Colonic mucosa (tissue), 4 donors: ENCODE measurements at places on chromosomes 12 and 14. TPM values are rescaled to one million over a fixed set of nuclear protein-coding genes. Genes with fewer than 3 reads are reported as not detected.

Gene PELI2
- 13.9 TPM for total RNA-seq

Gene SYNDIG1L
- not detected for total RNA-seq

DNA sequence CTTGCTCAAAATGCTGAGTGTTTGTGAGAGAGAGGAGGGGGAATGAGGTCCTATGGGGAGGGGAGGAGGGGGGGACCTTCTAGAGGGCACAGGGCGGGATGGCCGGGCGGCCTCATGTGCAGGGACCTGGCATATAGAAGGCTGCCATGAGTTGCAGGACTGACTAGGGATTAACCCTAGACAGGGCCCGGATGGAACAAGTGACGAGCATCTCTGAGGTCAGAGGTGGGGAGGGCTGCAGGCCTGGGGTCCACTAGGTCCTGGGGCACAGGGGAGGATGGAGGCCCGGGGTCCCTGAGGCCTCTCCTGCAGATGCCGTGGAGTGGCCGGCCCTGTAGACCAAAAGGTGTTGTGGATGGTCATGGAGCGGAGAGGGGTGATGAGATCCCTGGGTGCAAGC is 104.0 kb upstream of the EIF5 start:
- H3K4me3 ChIP-seq, result no peak overlapping the region
- no peak for DNase-seq
- no peak overlapping the region for H3K27ac ChIP-seq
- no peaks in the 10 kb centered on the region for H3K4me1 ChIP-seq

- H3K27ac ChIP-seq, result no peak overlapping the region
- H3K4me3 ChIP-seq, result no peak overlapping the region
- no peaks in the 10 kb centered on the region for H3K36me3 ChIP-seq
- H3K4me1 ChIP-seq, result no peaks in the 10 kb centered on the region
- no peak for DNase-seq
Observed at GRCh38 chr12:84996759-84997158, 39.3 kb downstream of the TSPAN19 start.

DNA sequence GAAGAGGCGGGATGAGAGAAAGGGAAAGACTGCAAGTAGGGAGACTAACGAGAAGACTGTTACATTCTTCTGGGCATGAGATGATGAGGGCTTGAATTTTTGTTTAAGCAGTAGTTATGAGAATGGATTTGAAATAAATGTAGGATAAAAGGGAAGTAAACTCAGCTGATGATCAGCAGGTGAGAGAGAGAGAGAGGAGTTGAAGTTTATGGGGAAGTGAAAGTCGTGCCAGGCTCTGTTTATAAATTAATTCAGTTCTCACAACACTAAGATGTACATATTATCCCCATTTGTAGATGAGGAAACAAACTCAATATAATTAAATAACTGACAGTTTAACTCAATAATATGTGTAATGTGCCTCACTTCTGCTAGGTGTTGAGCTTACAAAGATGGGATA is 170.0 kb upstream of the RMST start:
- H3K4me3 ChIP-seq, result no peak overlapping the region
- H3K27me3 ChIP-seq, result no peaks in the 10 kb centered on the region
- no peaks in the 10 kb centered on the region for H3K36me3 ChIP-seq
- no peak overlapping the region for H3K27ac ChIP-seq

GRCh38 chr12:709455-710020 is 42.8 kb upstream of the WNK1 start:
- H3K4me3 ChIP-seq, result no peak overlapping the region
- no peak overlapping the region for H3K27ac ChIP-seq
- H3K36me3 ChIP-seq, result no peaks in the 10 kb centered on the region
- no peak for DNase-seq
- H3K4me1 ChIP-seq, result no peaks in the 10 kb centered on the region

DNA sequence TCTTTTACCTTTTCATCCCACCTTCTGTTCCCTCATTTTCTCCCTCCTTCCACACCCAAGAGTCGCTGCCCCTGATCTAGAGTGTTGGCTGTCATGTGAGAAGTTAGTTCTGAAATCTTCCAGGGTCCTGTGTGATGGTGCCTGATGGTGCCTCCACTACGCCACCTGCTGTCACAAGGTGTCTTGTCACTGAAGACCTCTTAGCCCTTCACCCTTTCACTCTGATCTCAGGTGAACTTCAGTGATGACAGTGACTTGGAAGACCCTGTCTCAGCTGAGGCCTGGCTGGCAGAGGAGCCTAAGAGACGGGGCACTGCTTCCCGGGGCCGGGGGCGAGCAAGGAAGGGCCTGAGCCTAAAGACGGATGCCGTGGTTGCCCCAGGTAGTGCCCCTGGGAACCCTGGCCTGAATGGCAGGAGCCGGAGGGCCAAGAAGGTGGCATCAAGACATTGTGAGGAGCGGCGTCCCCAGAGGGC is 7.6 kb upstream of the PFDN5 start:
- no peaks in the 10 kb centered on the region for H3K4me1 ChIP-seq
- no peak overlapping the region for H3K4me3 ChIP-seq
- H3K27me3 ChIP-seq, result no peaks in the 10 kb centered on the region
- H3K36me3 ChIP-seq, result no peaks in the 10 kb centered on the region

- H3K36me3 ChIP-seq, result no peaks in the 10 kb centered on the region
- no peak overlapping the region for H3K27ac ChIP-seq
- no peaks in the 10 kb centered on the region for H3K27me3 ChIP-seq
- DNase-seq, result no peak
- peaks cover 3% of the 10 kb centered on the region for H3K4me1 ChIP-seq
Observed at GRCh38 chr12:52215587-52216031, 17.4 kb upstream of the KRT7 start.

GRCh38 chr14:31449136-31449535 is 8.2 kb downstream of the DTD2 start:
- H3K27ac ChIP-seq, result no peak overlapping the region
- H3K36me3 ChIP-seq, result no peaks in the 10 kb centered on the region
- H3K4me1 ChIP-seq, result no peaks in the 10 kb centered on the region
- H3K27me3 ChIP-seq, result no peaks in the 10 kb centered on the region
- DNase-seq, result no peak
- H3K4me3 ChIP-seq, result no peak overlapping the region

DNA sequence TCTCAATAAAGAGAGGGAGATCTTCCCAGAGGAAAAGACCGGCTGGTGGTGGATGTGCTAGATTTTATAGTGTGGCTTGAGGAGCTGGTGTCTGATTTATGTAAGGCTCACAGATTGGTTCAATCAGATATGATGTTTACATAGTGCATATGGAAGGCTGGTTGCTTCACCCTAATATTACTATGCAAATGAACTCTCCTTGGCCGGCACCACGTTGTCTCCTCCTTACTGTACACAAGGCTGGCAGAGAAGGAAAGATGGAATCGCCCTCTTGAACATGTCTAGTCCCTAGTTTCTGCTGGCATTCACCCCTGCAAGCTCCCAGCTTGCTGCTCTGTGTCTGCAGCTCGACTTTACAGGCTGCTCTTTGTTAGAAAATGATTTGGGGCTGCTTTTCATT is 8.9 kb downstream of the FAM186A start:
- no peak overlapping the region for H3K4me3 ChIP-seq
- no peak for DNase-seq
- H3K27me3 ChIP-seq, result no peaks in the 10 kb centered on the region
- no peaks in the 10 kb centered on the region for H3K4me1 ChIP-seq
